ENCODE measurements at places on chromosomes 5 and 9.

- no peak for DNase-seq
Measured at GRCh38 chr9:105328872-105329718, 84.6 kb downstream of the SLC44A1 start.

DNA sequence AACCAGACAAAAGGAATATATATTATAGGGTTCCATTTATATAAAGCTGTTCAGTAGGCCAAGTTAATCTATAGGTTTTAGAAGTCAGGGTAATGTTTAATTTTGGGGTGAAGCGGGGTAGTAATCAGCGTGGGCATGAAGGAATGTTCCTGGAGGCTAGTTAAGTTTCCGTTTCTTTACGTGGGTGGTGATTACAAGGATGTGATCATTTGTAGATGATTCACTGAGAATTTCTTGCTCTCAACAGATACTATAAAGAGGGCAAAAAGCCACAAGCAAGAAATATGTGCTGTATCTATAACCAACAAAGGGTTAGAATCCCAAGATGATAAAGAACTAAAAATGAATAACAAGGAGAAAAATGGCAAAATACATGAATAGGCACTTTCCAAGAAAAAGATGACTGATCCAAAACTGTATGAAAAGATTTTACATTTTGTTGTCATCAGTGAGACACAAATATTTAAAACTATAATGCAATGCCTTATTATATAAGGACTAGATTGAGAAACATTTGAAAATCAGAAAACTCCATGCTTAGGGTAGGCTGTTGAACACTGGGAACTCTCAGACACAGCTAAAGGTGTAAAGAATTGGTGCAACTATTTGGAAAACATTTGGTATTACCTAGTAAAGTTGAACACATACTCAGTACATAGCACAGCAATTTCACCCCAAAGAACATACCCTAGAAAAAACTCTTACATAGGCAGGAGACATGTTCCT lies 224.3 kb upstream of the S1PR3 start:
- no peak for DNase-seq

DNA sequence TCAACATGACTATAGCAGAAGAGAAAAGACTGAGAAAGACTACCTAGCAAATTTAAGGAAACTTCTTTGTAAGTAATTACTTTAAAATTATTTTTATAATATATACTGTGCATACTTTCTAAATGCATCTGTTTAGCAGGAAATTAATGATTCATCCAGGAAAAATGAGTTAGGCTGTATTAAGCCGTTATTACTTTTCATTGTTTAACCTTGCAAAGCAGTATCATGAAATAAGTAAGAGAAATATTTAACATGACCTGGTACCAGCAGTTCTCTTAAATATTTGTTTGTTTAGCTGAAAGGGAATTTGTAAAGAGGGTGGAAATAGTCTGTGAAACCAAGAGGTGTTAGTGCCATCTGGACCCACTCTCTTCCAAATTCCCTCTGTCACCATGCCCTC lies 175.0 kb downstream of the GNAQ start:
- no peak for DNase-seq

- no peak for DNase-seq
Measured at GRCh38 chr9:126860757-126861466, 473 bp downstream of the ZBTB34 start.

GRCh38 chr5:80763211-80763610 lies 108.4 kb upstream of the DHFR start:
- DNase-seq: no peak

- DNase-seq: no peak
Measured at GRCh38 chr5:7828269-7828668, 22.7 kb downstream of the CFAP90 start.
